Hepatic stellate cell (primary cell): ENCODE measurements at places on chromosomes 11 and 22.

DNA sequence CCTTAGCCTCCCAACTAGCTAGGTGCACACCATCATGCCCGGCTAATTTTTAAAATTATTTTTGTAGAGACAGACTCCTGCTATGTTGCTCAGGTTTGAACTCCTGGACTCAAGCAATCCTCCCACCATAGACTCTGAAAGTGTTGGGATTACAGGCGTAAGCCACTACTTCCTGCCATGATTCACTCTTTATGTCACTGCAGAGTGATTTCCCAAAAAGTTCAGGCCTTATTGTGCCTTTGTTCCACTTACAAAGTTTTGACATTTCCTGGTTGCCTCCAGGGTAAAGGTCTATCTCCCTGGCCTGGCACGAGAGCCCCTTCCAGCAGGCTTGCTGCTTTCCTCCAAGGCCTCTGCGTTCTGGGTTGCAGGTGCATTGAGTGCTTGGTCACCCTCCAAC lies 44.6 kb upstream of the RIC3 start:
- DNase-seq = no peak

- DNase-seq = no peak
Measured at GRCh38 chr22:42932197-42932519, 75.1 kb upstream of the ARFGAP3 start.

- no peak for DNase-seq
Measured at GRCh38 chr11:94557992-94558391, 9.2 kb upstream of the PIWIL4 start.

DNA sequence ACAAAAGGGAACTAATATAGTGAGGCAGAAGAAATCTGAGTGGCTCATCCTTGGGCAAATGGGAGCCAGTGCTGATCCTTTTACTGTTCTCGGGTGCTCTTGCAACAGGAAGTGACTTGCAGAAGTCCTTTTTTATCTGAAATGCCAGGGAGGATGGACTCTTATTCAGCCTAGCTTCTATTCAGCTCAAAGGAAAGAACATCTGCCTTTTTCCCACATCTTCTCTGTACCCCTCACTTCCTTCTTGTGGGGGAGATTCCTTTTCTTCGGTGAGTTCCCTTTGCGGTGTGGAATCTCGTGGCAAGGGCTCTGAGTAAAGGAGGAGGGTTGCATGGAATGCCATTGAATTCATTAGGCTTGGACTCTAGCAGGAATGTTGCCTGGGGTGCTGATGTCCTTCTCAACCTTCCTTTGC lies 76.2 kb downstream of the ZBTB16 start:
- DNase-seq = no peak

- DNase-seq = no peak
Measured at GRCh38 chr11:113906516-113906915, 1.9 kb downstream of the HTR3B start.

DNA sequence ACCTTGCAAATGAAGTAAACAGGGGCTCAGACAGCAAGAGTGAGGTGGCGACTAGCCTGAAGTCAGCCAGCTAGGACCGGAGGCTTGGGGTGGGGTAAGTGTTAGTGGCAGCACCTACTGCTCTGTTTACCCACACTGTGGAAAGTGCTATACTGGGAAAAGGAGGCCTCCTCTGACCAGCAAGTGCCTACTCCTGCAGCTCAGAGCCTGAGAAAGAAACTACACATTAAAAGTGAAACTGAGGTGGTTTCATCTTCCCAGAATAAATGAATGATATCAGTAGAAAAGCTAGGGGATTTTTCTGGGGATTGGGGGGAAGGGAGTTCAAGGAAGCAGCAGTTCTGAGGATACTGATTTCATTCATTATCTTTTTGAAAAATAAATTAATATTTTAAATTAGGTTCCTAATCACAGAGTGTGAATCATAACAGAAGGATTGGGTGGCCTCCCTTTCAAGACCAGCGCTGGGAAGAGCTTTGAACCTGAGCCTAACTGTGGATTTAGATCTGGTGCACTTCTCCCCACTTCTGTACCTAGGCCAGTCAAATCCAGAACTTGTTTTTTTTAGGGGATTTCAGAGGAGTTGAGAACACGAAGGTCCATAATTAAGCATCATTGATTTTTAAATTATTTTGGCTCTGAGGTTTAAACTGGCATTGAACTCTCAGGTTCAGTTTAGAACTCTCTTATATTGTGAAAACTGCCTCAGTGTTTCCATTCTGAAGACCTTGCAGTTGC lies 48.1 kb upstream of the GRAMD1B start:
- DNase-seq = no peak

DNA sequence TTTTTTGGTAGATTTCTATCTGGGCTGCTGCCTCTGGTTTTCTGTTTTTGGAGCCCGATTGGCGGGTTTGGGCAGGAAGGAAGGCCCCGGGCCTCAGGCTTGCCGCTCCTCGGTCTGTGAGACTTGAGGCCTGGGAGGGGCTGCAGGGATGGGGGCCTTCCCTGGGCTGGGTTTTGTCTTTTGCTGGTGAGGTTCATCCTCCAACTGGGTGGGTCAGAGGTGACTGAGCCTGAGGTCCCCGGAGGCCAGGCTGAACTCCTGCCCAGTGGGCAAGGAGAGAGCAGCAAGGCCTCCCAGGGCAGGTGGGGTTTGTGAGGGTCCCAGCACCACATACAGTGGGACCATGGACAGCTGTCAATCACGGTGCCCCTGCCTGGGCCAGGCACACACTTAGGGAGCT lies 15.0 kb downstream of the MPPED1 start:
- DNase-seq = no peak

DNA sequence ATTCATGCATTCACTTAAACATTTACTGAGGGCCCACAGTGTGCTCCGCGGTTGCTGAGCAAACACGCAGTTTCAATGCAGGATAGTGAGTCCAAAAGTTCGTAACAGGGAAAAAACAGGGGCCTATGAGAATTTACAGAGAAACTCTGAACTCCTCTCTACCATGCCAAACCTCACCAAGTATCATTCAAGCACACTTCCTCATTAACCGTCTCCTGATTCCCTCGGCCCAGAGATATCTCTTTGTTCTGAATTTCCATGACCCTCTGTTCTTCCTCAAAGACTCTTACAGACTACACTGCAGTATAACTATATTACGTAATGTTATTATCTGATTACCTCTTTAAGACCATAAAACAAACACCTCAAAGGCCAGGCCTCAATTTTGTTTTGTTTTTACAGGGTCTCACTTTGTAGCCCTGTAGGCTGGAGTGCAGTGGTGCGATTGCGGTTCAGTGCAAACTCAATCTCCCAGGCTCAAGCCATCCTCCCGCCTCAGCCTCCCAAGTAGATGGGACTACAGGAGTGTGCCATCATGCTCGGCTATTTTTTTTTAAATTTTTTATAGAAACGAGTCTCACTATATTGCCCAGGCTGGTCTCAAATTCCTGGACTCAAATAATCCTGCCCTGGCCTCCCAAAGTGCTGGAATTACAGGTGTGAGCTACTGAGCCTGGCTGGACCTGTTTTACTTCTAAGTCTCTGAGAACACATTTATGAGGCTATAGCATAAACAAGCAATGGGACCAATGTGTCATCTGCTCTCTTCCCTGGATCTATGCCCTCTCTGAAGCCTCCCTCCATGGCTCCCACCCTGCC lies 3.6 kb downstream of the HPS4 start:
- DNase-seq = no peak

GRCh38 chr22:28025866-28026575 lies 107.0 kb upstream of the PITPNB start:
- DNase-seq = no peak

DNA sequence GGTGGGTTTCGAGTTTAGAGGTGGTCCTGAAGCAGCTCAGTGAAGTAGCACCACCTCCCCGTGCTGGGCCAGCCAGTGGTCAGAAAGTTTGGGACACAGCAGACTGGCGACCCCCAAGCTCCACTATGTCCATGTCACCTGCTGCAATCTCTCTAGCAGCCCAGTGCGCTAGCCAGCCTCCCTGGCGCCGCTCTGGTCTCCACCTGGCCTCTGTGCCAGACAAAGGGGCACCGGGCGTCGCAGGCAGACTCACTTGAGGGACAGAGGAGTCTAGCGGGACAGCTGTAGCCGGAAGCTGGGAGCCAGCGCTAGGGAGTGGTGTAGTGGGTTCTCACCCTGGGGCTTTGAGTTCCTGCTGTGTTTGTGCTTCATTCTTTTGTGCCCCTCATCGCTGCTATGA lies 25.5 kb downstream of the MYBPC3 start:
- DNase-seq = no peak
